HFFc6 (cell line): ENCODE measurements at places on chromosomes 6 and 20.

GRCh38 chr6:131470534-131470933 is 102.5 kb upstream of the ARG1 start:
- DNase-seq = no peak

DNA sequence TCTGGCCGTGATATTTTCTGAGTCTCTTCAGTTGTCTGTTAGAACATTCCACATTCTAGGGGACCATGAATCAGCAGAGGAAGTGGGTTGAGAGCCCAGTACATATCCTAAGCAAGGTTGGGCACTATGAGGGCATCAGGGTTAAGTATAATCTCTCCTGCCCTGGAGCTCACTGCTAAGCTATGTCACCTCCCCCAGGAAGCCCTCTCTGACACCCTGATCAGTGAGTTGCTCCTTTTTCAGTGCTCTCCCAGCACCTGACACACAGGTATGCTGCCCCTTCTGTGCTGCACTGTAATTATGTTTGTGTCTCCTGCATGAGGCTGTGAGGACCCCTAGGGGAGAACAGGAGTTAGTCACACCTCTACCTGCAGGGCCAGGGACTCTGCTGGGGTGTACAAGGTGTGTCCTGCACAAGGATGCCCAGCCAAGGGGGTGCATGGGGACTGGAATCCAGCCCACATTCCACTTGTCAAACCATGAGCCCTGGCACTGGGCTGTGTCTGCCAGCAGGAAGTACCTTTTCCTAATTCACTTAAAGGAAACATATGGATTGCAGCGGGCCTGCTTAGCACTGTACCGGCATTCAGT is 3.9 kb downstream of the RAB44 start:
- DNase-seq = peak; percentile 50

- DNase-seq = peak; percentile 18
These were observed 43.6 kb upstream of the SLC32A1 start for GRCh38 chr20:38680500-38681306.

DNA sequence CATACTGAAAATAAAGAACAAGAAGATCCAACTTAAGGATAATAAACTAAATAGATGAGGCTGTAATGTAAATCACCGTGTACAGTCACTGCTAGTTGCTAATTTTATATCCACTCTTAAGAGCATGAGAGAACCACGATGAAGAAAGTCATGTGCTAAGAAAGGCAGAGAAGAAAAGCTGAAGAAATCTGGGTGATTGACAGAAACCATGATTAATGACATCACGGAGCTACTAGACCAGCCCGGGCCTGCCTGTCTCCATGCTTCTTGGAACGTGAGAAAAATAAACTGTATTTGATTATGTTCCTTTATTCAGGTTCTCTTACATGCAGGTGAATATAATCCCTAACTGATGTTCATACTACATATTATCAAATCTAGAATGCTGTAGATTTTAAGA is 84.2 kb upstream of the E2F3 start:
- no peak for DNase-seq

GRCh38 chr6:35417979-35418661 is 34.0 kb upstream of the FANCE start:
- no peak for DNase-seq

GRCh38 chr6:116933485-116933884 is 56.4 kb downstream of the RFX6 start:
- DNase-seq = no peak

DNA sequence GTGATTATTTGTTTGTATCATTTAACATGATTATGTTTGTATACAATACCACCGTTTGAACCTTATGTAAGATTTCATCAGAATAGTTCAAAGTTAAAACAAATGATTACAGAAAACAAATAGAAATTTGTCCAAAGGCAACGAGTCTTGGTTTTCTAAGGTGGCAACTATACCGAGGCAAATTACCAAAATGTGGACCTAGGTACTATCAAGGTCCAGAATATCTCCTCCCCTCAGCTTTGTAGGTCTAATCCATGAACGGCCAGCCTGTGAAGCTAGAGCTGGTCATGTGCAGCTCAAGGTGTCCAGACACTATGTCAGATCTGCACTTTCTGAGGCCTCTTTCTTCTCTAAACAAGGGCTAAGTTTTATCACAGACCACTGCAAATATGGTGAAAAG is 151.7 kb upstream of the BEND3 start:
- DNase-seq = no peak

GRCh38 chr20:58810116-58810878 is 40.4 kb downstream of the GNAS-AS1 start:
- DNase-seq = no peak

- no peak for DNase-seq
These were observed 31.3 kb downstream of the SLC22A3 start for GRCh38 chr6:160379466-160379865.

DNA sequence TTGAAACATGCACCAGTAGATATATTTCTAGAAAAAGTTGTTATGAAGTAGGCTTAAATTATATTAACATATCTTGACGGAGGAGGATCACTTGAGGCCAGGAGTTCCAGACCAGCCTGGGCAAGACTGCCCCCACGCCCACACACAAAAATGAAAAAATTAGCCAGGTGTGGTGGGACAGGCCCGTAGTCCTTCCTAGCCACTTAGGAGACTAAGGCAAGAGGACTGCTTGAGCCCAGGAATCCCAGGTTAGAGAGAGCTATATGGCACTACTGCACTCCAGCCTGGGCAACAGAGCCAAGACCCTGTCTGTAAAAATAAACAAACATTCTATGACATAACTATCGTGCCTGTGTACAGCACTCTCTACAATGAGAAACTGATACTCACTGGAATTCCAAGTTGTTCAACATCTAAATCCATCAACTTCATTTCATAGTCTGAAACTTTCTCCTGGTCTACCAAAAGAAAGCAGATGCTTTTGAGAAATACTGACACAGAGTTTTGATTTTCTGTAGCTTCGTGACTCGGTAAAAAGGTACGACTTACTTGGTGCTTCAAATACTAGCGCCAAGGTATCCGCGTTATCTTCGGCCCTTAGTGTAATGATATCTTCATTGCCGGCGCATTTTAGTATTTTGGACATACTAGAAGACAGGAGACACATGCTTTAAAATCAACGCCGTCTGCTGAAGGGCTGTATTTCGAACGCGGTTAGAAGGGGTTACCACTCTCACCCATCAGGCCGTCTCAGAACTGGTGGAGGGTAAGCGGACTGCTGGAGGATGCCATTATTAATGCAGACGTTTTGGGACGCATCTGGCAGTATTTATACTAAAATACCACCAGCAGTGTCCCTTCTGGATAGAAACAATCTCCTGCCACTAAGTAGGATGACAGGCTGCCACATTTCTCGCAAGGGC is 1.3 kb downstream of the PCNA start:
- DNase-seq = no peak

- DNase-seq = no peak
These were observed 48.4 kb upstream of the SNAP25 start for GRCh38 chr20:10170261-10170660.

DNA sequence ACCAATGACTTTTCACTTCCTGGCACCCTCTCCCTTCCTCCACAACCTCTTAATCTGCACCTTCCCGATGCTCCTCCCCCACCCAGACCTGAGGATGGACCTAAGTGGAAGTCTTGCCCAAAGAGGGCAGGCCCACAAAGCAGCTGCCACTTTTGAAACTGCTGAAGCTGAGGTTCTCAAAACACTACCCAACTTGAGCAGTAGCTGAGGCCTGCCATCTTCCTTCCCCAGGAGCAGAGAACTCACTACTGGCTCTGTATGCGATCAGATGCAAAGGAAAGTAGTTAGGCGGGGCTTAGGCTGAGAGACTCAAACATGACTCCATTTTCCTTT is 1.5 kb downstream of the HM13 start:
- no peak for DNase-seq

DNA sequence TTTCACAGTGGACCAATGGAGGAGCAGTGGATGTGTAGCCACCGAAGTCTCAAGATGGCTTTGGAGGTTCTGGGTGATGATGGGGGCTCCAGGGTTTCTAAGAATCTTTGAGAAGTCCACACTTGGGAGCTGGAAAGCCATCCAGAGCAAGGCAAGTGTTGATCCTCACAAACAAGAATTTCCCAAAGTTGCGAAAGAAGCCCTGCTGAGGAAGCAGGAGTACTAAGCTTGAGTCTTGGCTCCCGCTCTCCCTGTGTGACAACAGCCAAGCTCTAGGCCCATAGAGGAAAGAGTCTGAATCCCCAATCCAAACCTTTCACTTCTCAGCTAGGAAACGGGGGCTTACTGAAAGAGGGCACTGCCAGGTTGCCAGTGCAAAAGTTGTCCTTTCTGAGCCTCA is 106.0 kb downstream of the EDN3 start:
- DNase-seq = no peak

GRCh38 chr6:73108949-73109348 is 116.3 kb downstream of the KHDC1L start:
- no peak for DNase-seq

DNA sequence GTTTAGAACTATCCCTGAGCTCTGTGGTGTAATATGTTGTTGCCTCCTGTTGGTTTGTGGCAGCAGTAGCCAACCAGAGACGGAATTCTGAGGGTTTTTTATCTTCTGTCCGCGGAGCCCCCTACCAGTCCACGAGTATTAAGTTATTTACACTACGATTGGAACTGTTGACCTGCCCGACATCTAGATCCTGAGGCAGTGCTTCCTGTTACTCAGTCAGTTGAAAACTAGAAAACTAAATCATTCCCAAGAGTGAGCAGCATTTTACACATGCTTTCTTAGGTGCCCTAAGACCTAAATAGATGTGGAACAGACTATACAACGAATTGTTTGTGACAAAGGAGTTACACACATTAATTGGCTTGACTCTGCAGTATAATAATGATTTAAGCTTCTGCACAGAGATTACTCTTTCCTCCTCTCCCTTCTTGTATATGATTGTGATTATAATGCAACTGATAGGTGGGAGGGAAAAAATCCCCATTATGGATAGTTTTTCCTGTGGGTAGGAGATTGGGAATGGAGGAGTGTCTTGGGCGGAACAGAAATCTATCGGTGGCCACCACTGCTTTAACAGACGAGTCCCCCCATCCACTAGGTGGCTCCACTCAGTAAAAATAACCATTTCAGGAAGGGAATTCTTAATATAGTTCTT is 1.7 kb downstream of the LOC128125822 start:
- DNase-seq = peak; percentile 49

DNA sequence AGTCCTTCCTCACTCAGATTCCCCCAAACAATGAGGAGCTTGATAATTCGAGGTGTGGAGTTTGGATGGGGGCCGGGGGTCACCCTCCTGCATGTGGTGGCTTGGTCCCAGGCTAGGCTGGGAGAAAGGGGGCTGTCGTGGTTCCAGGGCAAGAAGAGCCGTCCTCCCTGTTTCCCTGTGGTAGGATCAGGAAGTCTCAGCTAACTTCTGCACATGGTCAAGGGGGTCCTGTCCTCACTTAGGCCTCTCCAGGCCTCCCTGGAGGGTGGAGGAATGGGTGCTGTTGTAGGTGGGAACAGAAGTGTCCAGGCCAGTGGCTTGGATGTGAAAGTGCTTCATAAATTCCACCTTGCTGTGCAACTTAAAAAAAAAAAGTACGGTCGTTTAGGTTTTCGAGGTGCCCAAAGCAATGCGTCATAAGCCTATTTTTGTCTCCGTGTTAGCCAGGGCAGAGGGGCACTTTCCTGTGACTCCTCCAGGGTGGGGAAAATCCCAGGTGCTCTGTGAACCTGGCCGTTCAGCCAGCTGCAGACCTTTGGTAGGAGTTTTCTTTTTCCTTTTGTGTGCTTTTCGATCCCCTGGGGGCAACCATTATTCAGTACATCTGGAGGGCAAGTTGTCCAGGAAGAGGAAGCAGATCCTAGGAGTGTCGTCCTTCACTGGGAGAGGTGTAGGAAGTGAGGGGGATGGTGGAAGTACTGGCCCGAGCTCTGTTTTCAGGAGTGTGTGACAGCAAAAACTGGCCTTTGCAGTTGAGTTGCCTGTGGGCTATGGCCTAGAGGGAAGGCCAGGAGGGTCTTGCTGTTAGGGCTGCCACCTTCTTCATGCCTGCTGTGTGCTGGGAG is 9.6 kb downstream of the IGF2R start:
- DNase-seq = no peak

DNA sequence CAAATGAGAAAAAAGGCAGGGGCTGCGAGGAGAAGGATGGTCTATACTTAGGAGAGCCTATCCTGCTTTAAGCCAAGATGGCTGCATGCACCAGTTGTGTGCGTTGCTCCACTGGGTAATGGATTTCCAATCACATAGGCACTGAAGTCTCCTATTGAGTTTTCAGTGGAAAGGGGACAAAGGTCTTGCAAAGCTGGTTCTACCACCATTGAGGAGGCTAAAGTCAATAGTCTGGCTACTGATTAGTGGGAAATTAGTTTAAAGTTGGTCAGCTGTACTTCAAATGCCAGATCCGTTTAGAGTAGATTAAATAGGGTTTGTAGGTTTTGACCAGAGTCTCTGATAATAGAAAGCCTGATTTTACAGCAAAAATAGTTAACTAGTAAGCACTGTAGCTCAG is 104.9 kb downstream of the SESN1 start:
- DNase-seq = no peak

- DNase-seq = peak; percentile 54
These were observed at the start of gene BACH2 for GRCh38 chr6:90296341-90297114. Gene BACH2 (minus strand): TSS chr6:90296843. CDS start chr6:90008844, 287,999 bp downstream.

GRCh38 chr6:28589234-28589956 is 63.7 kb downstream of the GPX5 start:
- peak; percentile 98 for DNase-seq

DNA sequence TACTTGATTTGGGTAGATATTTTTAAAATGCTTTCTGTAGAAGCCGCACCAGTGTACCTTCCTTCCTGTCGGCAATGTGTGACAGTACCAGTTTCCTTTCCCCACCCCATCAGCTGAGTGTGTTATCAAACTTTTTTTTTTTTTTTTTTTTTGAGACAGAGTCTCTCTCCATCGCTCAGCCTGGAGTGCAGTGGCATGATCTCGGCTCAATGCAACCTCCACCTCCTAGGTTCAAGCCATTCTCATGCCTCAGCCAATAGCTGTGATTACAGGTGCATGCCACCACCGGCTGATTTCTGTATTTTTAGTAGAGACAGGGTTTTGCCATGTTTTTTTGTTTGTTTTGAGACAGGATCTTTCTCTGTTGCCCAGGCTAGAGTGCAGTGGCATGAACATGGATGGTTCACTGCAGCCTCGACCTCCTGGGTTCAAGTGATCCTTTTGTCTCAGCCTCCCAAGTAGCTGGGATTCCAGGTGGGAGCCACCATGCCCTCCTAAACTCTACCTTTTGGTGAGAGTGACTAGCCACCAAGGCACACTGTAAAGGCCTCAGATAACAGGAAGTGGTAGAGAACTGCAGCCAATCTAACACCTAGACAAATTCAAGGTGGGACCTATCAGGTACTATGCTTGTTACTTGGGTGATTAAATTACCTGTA is 26.5 kb upstream of the ZBTB22 start:
- no peak for DNase-seq

- DNase-seq = no peak
These were observed 180.4 kb downstream of the BTBD9 start for GRCh38 chr6:38459291-38459690.
